ENCODE measurements at places on chromosomes 4 and X.

DNA sequence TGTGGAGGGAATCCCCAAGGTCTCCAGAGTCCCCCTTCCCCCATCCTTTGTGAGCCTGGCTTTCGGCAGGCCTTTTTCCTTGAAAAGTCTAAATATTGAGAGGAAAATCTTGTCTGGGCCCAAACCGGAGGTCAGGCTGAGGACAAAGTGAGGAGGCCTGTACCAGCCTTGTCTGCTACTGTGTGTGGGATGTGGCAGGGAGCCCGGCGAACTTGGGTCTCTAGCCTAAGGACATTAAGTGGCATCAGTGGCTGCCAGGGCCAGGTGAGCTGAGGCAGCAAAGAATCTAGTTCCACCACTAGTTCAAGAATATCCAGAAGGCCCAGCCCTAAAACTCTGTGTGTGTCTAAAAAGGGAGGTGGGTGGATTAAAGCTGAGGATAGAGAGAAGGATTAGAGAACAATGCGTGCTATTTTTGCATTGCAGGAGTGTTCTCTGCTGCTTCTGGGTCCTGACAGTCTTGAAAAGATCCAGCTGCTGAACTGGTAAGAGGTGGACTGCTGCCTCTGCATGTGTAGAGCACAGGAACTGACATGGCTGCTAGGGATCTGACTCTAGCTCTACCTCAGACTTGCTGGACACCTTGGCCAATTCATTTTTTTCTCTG, 1.2 kb upstream of the AMER1 start:
- no peak for DNase-seq

DNA sequence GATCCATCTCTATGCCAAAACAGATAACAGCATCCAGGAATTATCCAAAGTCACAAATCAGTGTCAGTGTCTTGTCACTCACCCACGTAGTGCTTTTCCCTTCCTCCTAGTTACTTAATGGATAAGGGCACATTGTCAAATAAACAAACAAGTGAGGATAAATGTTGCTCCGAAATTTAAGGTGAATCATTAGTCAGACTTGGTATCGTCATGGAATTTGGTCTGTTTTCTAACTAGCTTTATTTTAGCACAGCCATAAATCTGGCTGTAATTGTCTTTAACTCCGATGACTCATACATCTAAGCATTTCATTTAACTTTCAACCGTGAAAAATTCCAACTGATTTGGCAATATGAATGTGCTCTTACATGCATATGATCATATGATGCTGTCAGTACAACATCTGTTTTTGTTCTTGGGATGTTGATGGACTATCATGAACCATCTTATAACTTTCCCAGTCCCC, 83.3 kb downstream of the SNCA start:
- no peak for DNase-seq

- no peak for DNase-seq
Observed at GRCh38 chr4:85489273-85489981, 14.5 kb downstream of the ARHGAP24 start.

DNA sequence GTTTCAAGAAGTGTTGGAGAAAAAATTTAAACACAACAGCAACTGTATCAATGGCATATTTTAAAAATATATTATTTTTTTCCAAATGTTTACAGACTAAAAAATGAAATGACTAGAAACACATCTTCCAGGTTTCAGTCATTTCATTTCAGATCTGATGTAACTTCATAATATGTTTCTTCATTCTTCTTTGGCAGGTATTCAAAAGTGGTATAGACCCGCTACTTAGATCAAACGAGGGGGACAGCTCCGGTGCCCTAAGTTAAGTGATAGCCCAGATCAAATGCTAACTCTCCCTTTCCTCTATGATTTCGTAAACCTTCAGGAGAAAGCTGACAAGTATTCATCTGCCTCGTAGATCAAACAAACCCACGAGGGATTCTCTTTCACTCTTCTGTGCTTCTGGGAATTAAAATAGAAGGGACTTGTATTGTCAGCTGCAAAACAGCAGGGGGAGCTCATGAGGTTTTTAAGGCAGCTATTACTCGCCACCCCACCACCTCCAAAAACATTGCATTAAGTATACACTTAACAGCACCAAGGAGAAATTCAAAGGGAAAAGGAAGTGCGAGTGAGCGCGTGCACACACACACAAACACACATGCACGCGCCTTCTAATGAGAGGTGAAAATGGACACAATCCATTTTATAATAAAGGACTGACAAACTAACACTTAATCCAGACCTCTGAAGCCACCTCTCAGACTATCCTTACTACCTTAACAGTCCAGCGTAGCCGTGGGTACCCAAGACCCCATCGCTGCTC, 21.4 kb downstream of the HELT start:
- no peak for DNase-seq

- no peak for DNase-seq
Observed at GRCh38 chr4:105956569-105956968, 61.3 kb downstream of the NPNT start.

- no peak for DNase-seq
Observed at GRCh38 chrX:95764972-95765451, 919.6 kb upstream of the DIAPH2 start.

DNA sequence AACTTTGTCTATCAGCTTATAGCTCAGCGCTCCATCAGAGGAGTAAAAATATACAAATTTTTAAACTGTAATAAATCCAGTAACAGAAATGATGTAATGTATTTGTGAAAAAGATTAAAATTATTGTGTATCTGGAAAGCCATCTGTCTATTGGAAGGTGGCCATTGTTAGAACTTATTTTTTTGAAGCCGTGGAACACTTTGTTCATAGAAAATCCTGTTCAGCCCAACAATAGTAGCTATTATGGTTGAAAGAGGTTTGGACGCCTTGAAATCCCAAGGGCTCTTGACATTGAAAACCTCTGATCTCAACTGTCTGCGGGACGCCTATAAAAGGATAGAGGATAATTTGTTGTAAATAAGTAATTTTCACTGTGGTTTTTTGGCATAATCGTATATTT, 98.3 kb downstream of the RAPGEF2 start:
- no peak for DNase-seq
